NCI-H1417 treated with DMSO at 0.1 percent for 48 hours (cell line): ENCODE measurements at places on chromosomes 16 and 17.

GRCh38 chr16:11316331-11317015 is 28.8 kb upstream of the RMI2 start:
- no peak for DNase-seq

GRCh38 chr16:48561960-48562393 is 48.0 kb downstream of the N4BP1 start:
- DNase-seq = no peak

DNA sequence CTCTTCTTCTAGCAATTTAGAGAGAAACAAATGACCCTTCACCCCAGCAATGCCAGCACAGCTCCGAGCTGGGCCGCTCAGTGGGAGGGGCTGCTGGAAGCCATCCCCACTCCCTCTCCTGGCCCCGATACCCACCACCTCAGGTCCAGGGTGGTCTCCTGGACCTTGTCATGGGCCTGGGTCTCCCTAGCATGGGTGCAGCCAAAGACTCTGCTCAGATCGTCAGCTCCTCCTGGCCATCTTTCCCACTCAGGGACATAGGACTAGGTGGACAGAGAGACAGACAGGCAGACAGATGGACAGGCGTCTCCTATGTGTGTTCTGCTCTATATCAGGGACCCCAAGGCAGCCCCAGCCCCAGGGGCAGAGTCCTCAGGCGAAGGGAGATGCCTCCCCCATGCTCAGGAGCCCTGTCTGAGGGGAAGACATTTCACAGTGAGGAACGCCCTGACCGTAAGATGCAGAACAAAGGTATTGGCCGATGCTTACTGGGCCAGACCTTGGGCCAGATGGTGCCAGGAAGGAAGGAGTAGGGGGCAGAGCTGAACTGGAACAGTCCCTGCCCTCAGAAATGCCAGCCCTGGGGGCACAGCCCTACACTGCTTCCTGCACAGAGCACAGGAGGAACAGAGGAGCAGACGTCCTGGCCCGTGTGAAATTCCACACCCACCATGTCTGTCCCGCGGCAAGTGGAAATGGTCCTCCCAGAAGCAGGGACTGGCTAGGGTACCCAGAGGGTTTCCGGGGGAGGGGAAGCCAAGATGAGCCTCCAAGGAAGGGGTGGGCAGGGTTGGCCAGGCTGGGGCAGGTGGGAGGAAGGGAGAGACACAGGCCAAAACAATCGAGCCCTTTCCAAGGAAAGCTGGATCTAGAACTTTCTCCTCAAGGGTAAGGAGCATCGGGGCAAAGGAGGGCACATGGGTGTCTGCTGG is 13.0 kb downstream of the PITPNM3 start:
- no peak for DNase-seq

- no peak for DNase-seq
These were observed 7.3 kb downstream of the RGS11 start for GRCh38 chr16:268141-269053.
